ENCODE measurements at places on chromosomes 4 and X.

DNA sequence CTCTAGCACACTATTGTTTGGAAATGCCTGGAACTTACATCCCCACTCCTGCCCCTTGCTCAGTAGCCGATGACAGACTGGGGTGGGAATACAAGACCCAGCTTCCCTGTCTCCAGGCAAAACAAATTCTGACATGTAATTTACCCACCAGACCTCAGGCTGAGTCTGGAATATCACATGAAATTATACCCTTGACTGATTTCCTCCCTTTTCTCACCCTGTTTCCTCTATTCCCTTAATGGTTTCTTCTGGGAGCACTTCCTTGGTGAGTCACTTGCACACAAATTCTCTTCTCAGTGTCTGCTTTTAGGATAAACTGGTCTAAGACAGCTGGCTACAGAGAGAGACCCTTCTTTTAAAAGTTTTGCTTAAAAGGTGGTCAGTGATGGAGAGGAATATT is 65.8 kb upstream of the DIPK2B start:
- DNase-seq: no peak

DNA sequence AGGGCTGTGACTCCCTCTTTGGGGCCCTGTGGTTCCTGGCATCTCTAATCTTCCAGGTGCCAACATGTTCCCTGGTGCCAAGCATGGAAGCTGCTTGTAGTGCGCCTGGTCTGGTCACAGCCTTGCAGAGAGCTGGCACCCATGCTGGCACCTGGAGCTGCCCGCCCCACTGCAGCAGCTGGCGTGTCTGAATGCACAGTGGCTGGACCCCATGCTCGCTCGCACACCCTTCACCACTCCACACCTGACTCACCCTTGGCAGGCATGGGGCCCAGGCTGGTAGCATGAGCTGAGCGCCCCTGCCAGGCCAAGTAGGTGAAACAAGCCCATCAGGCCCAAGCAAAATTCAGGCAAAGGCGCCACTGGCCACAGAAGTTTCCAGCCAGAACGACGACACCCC is 119.1 kb downstream of the DNAAF6 start:
- DNase-seq: no peak

- no peak for DNase-seq
Observed at GRCh38 chr4:23875317-23875716, 14.5 kb downstream of the PPARGC1A start.

- DNase-seq: no peak
Observed at GRCh38 chrX:53883196-53883595, 161.1 kb downstream of the PHF8 start.

- DNase-seq: no peak
Observed at GRCh38 chr4:144582975-144583374, 63.0 kb upstream of the HHIP start.

- DNase-seq: no peak
Observed at GRCh38 chrX:74389016-74389722, 32.1 kb upstream of the SLC16A2 start.

DNA sequence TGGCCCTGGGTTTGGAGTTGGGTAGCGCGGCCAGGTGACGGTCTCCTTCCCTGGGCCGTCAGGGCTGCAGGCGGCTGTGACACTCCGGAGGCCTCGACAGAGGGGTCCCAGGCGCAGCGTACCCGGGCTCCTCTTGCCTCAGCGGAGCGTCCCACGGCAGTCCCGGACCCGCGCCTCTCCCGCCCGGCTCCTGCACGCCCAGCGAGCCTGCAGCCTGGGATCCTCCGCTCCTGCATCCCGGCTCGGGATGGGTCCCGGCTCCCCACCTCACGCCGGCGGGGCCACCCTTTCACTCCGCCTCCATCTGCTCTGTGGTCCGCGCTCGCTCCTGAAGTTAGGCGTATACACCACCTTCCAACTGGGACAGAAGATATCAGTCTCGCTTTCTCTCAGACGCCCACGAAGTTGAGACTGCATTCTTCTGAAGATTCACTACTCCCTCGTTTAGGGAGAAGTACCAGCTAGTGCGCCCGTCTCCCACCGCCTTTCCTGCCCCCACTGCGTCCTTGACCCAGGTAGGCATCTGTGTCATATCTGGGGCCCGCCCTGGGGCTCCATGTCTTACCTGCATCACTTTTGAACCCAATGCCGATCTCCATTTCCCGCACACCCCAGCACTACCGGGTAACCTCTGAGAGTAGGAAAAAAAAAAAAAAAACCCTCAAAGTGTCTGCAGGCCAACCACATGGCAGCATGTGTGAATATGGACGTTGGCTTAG is 32.3 kb upstream of the KDR start:
- no peak for DNase-seq

- DNase-seq: no peak
Observed at GRCh38 chr4:30839583-30840520, 119.7 kb downstream of the PCDH7 start.

DNA sequence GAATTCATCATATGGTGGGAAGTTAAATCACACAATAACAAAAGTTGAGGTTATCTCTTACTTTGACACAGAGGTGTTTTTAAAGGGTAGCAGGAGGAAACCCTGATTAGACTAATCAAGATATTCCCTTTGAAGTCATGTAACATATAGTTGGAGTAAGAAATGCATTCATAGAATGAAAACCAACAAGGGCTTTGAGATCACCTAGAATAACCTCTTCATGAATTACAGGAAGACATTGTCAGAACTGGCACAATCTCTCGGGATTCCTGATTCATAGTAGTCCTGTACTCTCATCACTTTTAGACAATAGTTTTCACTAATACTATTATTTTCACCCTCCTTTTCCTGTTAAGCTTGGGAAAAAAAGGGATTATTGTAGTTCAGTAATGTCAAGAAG is 170.2 kb downstream of the PPP3CA start:
- DNase-seq: no peak

DNA sequence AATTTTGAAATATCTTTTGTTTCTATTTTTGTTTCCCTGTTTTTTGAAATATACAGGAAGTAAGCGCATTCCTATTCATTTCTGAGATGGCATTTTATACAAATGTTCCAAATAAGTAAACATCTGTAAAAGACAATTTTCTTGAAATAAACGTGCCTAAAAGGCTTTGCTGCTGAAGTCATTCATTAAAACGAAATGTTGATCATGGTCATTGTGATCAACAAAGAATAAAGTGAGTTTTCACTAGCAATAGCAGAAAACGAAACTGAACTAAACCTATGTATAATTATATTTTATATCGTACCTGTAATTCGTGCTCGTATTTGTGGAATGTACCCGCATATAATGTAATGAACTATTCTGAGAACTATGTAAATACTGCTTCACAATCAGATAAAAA is 221.2 kb downstream of the MGST2 start:
- no peak for DNase-seq

DNA sequence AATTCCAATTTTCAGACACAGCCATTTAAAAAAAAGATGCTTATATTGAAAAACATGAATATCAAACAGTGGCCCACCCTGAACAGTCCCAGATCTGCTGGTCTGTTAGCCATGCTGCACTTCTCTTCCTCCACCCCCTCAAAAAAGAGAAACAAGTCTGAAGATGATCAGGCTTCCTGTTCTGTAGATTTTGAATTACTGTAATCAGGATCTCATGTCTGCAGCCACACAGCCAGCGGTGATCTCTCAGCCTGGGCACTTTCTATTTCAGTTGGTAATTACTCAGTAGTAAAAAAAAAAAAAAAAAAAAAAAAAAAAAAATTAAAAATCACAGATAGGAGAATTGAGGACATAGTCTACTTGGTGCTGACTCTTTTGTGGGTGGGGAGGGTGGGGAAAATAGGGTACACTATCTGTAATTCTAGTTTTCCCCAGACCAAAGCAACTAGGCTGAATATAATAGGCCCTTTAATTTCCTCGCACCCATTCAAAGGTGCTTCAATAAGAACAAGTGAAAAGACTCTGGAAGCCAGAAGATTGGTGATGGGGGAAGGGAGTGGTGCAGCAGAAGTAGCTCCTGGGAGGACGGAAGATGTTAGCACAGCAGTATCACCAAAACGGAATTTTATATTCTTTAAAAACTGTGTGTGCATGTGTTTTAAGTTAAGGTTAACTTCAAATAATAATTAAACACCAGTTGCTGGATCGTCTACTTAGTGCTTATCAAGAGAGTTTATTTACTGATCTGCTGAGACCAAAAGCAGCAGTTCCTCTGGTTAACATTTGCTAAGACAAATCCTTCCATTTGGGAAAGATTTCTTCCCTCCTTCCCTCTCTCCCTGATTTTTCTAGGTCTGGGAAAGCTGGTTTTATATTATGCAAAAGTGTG is 47.0 kb downstream of the SPRY1 start:
- DNase-seq: peak; percentile 20
